GM13977 (cell line): ENCODE measurements at places on chromosomes 5 and 9.

- no peak for DNase-seq
These were observed 11.8 kb upstream of the SCGB3A1 start for GRCh38 chr5:180603076-180603594.

DNA sequence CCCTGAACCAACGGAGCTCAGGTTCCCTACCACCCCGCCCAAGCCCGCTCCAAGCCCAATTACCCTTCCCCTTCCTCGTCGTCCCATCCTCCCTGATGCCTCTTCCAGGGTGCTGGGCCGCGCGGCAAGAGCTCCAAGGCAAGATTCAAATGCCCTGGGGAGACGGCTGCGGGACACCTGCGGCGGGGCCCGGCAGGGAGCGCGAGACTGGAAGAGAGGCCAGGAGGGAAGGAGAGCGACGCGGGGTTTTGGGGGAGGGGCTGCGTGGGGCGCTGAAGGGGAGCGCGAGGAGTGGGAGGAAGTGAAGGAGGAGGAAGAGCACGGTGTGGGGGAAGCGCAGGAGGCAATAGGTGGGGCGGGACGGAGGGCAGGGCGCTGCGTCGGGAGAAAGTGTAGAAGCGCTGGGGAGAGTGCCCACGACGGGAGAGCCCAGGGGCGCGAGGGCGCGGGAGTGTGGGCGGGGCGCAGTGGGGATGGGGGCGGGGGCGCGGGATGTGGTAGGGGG lies 975 bp upstream of the NXNL2 start:
- no peak for DNase-seq

DNA sequence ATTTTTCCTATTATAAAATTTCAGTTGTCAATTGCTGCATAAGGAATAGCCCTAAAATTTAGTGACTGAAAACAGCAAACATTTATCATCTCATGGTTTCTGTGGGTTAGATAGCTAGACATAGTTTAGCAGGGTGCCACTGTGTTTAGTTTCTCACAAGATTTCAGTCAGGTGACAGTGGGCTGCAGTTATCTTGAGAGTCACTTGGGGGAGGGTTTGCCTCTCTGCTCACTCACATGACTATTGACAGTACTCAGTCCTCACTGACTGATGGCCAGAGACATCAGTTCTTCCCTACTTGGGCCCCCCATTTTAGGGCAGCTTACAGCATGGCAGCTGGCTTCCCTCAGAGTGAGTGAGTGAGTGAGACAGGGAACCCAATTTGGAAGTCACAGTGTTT lies 42.0 kb downstream of the PBX3 start:
- no peak for DNase-seq

- DNase-seq = no peak
These were observed 48.8 kb downstream of the BARX1 start for GRCh38 chr9:93906195-93906880.

DNA sequence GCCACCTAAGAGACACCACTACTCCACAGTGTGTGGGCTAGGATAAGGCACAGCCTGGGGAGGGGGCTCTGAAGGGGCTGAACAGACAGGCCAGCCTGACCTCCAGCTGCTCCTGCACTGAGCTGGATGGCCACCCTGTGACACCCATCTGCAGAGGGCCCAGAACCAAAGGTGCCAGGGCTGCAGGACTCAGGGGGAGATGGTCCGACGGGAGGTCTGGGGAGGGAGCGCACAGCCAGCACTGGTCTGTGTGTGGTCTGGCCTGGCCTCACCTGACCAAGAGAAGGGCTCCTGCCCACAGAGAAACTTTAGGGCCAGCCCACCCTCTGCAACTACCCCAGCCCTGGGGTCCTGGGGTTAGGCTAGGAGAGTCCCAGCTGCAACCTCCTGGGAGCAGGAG lies 789 bp downstream of the LTC4S start:
- no peak for DNase-seq

DNA sequence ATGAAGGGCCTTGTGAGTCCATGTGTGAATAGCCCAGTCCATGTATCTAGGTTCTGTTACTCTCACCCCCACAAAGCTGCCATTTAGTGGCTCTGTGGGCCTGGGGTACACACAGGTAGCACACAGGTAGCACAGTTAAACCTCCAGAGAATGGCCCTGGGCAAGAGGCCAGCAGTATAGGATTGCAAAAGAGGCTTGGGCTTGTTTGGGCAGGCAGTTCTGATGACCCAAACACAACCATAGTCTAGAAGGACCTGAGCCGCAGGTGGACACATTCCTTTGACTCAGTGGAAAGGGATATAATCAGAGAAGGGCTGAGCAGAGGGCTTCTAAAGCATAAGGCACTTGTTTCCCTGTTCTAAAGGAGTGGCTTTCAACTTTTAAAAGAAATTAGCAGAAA lies 326.8 kb upstream of the SGCD start:
- DNase-seq = no peak

DNA sequence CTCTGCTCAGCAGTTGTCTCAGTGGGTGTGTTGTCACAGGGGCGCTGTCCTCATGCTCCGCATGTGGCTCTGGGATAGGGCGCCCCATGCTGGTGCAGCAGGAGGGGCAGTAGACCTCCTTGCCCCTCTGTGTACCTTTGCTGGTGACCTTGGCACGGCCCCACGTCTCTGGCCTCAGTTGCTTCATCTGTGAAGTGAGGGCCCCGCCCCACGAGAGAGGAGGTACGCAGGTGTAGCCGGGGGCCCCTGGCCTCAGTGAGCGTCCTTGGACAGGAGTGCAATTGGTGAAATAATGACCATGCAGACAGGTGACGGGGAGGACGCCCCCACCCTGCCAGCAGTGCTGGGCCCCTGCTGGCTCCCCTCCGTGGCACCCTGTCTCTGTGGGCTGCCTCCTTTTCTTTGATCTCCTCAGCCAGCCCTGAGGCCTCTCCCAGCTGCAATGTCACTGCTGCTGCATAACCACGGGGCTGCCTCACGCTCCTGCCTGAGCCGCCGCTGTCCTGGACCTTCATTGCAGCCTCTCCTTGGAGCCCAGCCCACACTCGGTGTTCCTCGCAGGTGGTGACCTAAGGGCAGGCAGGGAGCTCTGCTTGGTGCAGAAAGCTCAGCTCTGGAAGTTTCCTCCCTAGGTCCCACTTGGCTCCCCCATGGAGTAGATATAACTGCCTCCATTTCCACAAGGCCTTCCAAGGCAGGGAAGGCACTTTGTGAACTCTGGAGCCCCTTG lies 57.3 kb downstream of the PHF2 start:
- DNase-seq = no peak

DNA sequence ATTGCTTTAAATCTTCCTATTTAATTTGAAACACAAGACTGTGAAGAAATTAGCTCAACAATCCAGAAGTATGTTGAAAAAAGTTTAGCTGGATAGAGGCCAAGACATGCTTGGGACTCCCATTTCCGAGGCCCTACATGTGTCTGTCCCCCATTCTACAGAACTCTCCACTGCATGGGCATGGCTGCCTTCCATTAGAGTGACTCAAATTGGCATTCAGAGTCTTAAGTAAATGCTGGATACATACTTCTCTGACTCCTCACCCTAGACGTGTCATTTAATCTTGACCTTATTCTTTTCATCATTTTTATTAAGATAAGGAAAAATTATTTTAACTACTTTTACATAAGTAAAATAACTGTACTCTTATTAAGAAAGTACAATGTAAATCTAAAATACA lies 530.4 kb upstream of the CDH9 start:
- DNase-seq = no peak

DNA sequence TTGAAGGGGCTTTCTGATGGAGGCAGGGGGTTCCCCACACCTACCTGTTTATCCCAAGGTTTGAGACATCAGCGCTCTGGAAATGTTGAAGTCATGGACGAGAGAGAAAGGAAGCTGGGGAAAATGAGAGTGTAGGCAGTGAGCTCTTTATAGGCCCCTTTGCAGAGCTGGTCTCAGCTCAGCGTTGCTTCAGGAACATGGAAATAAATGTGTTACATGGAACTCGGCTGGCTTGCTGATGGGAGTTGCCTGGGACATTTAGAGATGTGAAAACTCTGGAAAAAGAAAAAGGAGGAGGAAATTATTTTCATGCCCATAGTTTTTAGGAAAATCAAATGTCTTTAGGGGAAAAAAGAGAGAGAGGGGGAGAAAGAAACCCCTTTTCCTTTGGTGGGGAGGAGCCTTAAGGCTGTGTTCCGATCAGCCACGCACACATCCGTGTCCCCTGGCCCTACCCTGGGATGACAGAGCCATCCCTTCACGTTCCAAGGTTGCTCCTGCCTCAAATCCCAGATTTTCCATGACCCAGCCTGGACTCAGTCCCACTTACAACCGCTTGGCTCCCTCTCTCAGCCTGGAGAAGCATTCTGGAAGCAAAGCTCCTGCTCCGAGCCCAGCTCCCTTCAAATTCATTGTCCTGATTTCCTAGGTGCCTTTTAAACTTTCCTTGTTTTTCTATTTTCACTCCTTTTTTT lies 78.3 kb downstream of the COL27A1 start:
- DNase-seq = no peak

GRCh38 chr9:116687754-116688135 lies 640 bp downstream of the TRIM32 start:
- DNase-seq = no peak

- DNase-seq = no peak
These were observed 60.1 kb downstream of the FAM174A start for GRCh38 chr5:100595152-100595811.

DNA sequence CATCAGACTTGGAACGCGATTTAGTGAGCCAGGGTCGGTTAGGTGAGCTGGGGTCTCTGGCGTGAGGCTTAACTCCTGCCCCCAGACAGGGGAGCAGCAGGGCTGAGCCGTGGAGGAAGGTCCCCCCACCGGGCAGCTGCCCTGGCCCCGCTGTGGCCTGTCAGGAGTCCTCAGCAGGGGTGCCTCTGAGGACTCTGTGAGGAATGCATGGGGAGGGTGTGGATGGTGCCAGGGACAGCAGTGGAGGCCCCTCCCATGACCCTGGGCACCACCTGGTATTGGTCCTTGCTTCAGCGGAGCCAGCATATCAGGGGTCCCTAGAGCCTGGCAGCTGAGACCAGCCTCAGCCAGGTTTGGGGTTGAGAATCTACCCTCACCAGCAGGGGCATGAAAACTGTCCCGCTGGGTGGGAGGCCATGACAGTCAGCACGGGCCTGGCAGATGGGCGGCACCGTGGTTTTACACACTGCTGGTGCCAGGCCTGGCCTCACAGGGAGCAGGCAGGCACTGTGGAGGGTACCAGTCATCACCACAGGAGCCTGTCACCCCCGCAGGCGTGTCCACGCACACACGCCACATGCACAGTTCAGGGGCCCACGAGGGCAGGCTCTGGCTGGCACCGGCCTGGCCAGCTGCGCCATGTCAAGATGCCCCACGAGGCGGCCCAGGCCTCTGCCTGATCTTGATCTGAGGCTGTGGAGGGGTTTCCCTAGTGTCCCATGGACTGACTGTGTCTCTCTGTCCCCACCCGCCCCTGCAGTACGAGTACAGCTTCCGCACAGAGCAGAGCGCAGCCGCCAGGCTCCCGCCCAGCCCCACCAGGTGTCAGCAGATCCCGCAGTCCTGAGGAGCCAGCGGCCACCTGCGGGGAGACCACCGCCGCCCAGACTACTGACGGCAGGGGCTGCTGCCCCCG lies 111.1 kb upstream of the LMX1B start:
- DNase-seq = no peak

DNA sequence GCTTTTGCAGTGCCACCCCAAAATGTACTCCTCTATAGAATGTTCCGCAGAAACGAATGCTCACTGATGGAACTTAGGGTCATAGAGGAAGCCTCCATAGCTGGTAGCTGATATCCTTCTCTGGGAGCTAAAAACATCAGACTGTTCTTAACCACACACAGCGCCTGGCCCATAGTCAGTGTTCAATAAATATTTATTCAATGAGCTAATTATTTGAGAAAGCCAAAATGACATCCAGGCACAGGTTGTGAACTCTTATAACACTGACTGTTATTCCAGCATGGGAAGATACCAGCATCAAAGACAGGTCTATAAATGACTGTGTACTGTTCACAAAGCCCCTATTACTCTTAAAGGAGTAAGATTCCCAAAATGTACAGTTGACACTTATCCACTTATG lies 12.9 kb downstream of the GDF9 start:
- no peak for DNase-seq

- DNase-seq = no peak
These were observed 91.7 kb downstream of the NRG2 start for GRCh38 chr5:139951296-139951924.

- DNase-seq = no peak
These were observed 9.3 kb upstream of the EDIL3 start for GRCh38 chr5:84393969-84394368.

DNA sequence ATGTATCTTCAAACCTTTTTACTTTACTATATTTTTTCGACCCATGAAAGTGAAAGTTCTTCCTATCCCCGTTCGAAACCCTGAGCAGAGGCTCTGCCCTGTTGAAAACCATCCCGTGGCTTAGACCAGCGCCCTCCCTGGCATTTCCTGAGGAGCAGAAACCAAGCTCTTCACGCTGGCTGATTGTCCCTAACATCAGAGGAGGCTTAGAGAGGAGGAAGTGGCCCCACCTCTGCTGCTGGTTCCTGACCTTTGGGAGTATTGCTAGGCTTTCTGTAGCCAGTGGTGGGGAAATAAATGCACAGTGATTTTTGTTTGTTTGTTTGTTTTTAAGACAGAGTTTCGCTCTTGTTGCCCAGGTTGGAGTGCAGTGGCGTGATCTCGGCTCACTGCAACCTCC lies 4.2 kb upstream of the PTGES start:
- no peak for DNase-seq

GRCh38 chr9:96116275-96117064 lies 185.5 kb downstream of the HSD17B3 start:
- DNase-seq = no peak

GRCh38 chr5:77086368-77086688 lies 757 bp downstream of the ZBED3 start:
- DNase-seq = no peak

DNA sequence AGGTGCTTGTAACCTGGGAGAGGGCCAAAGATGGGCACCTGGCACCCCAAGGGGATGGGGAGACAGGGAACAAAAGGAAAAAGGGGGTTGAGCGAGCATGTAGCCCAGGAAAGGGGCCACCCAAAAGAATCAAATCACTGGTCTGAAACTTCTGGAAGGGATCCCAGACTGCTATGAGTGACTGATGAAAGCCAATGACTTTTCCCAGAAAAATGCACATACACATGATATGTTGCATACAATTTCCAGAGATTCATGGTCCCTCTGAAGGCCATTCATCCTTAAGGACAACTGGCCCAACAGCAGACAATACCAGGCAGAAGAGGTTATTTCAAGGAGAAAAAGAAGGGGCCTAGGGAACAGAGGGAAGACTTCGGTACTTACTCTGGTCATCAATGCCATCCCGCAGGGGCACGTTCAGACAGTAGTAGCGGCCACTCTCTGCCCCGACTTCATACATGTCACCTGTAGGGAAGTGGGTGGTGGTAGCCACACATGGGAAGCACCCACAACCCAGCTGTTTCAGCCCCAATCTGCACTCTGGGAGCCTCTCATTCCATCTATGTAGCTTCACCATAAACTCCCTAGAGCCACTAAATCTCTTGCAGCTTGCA lies 8.4 kb downstream of the HDAC3 start:
- no peak for DNase-seq

DNA sequence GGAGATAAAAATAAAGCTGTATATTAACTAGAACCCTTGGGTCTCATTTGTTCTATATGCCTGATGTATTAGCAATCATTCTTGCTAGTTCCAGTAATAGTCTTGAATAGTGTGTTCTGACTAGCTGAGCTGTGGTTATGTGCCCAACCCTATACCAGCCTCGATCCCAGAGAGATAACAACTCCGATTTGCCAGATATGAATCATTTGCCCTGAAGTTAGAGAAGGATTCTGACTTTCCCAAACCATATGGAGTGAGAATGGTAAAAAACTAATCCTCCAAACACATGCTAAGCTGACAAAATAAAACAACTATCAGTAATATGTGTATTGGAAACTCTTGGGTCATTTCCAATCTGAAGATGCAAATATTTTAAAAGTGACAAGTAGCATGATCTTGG lies 64.8 kb downstream of the ALDH1A1 start:
- no peak for DNase-seq

GRCh38 chr5:109496112-109496511 lies 86.3 kb upstream of the PJA2 start:
- DNase-seq = no peak
